ENCODE measurements at places on chromosomes 6 and 20.

DNA sequence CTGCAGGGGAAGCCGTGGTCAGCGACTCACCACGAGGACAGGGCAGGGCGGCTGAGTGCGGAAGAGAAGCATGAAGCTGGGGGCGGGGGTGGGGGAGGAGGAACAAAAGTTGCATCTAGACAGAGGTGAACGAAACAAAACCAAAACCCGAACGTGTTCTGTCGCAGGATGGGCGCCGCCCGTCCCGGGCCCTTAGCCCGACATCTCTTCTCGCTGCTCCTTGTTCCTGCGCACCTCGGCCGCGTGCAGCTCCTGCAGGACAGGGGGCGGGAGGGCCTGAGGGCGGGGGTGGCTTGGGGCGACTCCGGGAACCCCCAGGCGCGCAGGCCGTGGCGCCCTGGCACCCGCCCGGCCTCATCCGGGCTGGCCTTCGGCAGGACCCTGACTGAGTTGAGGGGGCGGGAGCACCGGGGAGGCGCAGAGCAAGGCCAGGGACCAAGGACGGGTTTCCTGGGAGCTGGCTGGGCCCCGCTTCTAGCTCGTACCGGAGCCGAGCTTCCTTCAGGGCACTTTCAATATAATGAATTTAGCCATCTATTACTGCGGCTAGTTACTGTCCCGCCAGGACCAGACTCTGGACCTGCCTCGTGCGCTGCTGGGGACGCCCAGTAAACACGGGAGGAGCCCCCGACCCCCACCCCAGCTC lies 12.0 kb downstream of the STMN3 start:
- no peak for DNase-seq

DNA sequence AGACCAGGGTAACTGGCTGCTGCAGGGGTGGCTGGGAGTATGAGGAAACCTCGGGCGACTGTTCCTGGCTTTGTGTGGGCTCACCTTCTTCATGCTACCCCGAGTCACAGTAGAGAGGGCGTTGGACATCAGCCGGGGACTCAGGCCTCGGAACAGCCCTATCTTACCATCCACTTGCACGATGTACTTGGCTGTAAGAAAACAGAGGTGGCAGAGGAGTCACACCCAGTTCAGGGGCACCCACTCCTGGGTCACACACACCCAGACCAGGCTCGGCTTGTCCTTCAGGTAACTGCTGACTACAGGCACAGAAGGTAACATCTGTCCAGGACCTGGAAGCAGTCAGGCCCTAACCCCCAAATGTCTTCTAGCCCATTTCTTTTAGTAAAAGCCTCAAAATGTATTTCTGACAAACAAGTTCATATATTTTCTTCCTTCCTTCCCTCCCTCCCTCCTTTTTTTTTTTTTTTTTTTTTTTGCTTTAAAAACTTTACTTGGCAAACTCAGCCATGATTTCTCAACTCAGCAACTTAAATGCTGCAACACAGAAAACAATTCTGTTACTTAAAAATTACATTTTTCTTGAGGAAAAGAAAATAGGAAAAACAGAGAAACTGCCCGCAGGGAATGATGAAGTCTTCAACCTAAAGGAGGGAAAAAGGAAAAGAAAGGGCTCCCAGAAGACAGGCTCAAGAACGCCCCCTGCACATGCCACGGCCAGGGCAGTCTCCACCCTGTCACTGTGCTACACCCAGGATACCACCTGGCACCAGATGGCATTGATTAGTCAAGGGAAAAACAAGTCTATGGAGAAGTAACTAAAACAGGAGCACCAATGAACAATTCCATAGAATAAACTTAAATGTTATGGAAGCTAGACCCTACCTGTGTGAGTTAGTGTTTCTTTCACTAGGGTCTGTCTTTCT lies 7.3 kb downstream of the MTCH1 start:
- peak; percentile 28 for DNase-seq

DNA sequence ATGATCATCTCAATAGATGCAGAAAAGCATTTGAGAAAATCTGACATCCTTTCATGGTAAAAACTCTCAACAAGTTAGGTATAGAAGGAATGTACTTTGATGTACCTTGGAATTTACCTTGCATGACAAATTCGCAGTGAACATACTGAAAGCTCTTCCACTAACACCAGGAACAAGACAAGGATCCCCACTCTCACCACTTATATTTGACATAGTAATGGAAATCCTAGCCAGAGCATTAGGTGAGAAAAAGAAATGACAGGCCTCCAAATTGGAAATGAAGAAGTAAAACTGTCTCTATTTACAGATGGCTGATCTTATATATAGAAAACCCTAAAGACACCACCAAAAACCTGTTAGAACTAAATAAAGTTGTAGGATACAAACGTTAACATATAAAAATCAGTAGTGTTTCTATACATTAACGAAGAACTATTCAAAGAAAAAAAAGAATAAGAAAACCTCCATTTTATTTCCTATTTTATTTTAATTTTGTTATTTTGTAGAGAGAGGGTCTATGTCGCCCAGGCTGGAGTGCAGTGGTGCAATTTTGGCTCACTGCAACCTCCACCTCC lies 26.9 kb downstream of the PCNA start:
- DNase-seq = no peak

DNA sequence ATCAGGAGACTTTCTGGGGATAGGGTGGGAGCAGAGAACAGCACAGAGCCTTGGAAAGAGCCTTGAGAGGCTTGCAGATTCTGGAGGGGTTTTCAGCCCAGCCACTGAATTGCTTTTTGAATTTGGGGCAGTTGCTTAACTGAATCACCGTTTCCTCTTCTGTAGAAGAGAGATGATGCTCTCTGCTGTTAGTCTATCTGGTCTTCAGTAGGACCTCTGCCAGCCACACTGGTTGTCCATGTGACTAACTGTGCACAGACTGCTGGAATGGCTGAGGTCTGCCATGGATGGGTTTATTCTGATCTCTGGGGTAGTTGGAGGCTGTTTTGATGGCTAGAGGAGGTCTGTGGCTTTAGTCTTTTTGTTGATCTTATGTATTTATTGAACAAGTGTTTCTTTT lies 21.4 kb upstream of the PRDM1 start:
- DNase-seq = no peak

DNA sequence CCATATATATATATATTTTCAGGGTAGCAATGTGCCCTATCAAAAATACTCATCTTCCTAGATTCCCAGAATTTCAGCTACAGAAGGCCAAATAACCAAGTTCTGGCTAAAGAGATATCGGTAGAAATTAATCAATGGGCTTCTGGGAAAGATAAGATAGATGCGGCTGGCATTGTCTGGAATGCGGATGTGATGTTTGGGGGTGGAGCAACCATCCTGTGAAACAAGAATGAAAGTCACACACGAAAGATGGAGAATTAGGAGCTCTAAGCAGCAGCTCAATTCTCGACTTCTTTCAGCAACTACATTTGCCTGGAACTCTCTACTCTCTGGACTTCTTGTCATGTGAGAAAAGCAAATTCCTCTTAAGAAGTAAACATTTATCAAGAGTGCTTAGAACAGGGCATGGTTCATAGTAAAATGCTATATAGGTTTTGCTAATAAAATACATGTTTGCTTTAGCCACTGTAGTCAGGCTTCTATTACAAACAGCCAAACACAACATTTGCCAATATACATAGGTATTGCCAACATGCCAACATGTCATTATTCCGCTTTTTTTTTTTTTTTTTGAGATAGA lies 90.8 kb downstream of the CLIC5 start:
- no peak for DNase-seq

GRCh38 chr6:147534116-147534860 lies 25.8 kb downstream of the SAMD5 start:
- no peak for DNase-seq

GRCh38 chr6:7134999-7135745 lies 27.4 kb downstream of the RREB1 start:
- DNase-seq = no peak

DNA sequence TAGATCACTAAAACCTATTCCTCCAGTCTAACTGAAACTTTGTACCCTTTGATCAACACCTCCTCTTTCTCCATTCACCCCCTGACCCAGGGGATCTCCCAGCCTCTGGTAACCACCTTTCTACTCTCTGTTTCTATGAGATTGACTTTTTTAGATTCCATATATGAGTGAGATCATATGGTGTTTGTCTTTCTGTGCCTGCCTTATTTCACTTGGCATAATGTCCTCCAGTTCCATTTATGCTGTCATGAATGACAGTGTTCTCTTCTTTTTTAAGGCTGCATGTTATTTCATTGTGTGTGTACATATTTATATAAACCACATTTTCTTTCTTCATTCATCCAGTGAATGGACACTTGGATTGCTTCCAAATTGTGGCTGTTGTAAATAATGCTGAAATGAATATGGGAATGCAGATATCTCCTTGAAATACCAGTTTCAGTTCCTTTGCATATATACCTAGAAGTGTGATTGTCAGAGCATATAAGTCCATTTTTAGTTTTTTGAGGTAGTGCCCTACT lies 57.7 kb downstream of the DHX35 start:
- no peak for DNase-seq

DNA sequence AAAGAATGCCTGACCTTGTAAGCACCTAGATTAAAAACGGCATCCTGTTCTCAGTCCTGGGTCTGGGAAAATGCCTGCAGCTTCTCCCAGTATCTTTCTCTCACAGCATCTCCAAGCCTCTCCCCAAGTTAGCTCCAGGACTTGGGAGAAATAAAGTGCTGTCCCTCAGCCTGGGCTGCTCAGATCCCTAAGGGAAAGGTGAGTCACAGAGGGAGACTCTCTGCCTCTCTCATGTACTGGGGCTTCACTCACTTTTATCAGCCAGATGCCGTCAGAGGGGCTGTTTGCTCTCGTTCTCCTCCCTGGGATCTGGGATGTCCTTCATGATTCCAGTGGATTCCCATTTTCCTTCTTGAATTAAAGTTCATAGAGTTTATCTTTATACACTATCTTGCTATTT lies 293.6 kb downstream of the COL12A1 start:
- no peak for DNase-seq

- DNase-seq = no peak
Measured at GRCh38 chr6:78436335-78436734, 431.0 kb upstream of the IRAK1BP1 start.
